ENCODE measurements at places on chromosomes 12 and 14. TPM values are rescaled to one million over a fixed set of nuclear protein-coding genes. Genes with fewer than 3 reads are reported as not detected.

DNA sequence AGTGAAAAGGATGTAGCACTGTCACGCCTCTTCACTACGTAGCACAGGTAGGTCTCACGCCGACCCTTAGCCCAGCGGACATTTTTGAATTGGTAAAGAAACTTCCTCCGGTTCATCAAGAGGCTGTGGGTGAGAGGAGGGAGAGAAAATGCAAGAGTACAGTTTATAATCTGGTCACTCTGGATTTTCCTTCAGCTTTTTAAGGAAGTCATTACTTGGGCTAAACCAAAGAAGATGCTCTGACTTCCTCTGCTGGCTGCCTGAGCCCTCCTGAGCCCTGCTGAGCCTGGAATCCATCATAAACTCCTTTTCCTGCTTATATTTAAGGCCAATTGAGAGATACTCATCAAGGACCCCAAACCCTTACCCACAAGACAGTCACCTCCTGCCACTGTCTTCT, 5.8 kb downstream of the AICDA start:
- no peak overlapping the region for H3K4me3 ChIP-seq
- no peaks in the 10 kb centered on the region for H3K36me3 ChIP-seq
- no peaks in the 10 kb centered on the region for H3K27me3 ChIP-seq
- DNase-seq: no peak

GRCh38 chr12:54009171-54010052, 627 bp downstream of the HOXC8 start:
- H3K27ac ChIP-seq: no peak overlapping the region
- no peak overlapping the region for H3K4me3 ChIP-seq
- DNase-seq: no peak
- peaks cover 23% of the 10 kb centered on the region for H3K4me1 ChIP-seq
- no peaks in the 10 kb centered on the region for H3K36me3 ChIP-seq

GRCh38 chr12:99619389-99620158, 28.0 kb upstream of the GARIN6 start:
- H3K4me3 ChIP-seq: no peak overlapping the region
- H3K36me3 ChIP-seq: no peaks in the 10 kb centered on the region
- H3K4me1 ChIP-seq: no peaks in the 10 kb centered on the region
- DNase-seq: no peak

GRCh38 chr12:47268501-47269454, 189.0 kb upstream of the AMIGO2 start:
- no peak overlapping the region for H3K27ac ChIP-seq
- H3K36me3 ChIP-seq: no peaks in the 10 kb centered on the region
- DNase-seq: no peak
- no peak overlapping the region for H3K4me3 ChIP-seq
- H3K4me1 ChIP-seq: peaks cover 55% of the 10 kb centered on the region
- no peaks in the 10 kb centered on the region for H3K27me3 ChIP-seq

DNA sequence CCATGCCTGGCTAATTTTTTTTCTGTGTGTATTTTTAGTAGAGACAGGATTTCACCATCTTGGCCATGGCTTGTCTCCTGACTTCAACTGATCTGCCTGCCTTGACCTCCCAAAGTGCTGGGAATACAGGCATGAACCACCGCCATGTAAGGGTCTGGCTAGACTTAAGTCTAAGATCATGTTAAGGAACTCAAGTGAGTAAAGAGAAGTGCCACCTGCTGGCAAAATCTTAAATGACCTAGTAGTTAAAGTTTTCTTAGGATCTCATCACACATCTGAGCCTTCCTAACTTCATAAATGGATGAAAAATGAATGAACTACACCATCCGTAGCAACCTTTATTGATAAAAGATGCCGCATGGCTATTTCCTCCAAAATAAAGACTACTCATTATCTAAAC, 1.7 kb upstream of the C12orf56 start:
- no peaks in the 10 kb centered on the region for H3K27me3 ChIP-seq
- DNase-seq: peak; percentile 52
- H3K27ac ChIP-seq: no peak overlapping the region
- H3K36me3 ChIP-seq: no peaks in the 10 kb centered on the region

C12orf57 gene
- 394 TPM for polyA plus RNA-seq

Measured in naive thymus-derived CD4-positive, alpha-beta T cell (primary cell).